ENCODE measurements at places on chromosomes 1 and 21. TPM values are rescaled to one million over a fixed set of nuclear protein-coding genes. Genes with fewer than 3 reads are reported as not detected.

DNA sequence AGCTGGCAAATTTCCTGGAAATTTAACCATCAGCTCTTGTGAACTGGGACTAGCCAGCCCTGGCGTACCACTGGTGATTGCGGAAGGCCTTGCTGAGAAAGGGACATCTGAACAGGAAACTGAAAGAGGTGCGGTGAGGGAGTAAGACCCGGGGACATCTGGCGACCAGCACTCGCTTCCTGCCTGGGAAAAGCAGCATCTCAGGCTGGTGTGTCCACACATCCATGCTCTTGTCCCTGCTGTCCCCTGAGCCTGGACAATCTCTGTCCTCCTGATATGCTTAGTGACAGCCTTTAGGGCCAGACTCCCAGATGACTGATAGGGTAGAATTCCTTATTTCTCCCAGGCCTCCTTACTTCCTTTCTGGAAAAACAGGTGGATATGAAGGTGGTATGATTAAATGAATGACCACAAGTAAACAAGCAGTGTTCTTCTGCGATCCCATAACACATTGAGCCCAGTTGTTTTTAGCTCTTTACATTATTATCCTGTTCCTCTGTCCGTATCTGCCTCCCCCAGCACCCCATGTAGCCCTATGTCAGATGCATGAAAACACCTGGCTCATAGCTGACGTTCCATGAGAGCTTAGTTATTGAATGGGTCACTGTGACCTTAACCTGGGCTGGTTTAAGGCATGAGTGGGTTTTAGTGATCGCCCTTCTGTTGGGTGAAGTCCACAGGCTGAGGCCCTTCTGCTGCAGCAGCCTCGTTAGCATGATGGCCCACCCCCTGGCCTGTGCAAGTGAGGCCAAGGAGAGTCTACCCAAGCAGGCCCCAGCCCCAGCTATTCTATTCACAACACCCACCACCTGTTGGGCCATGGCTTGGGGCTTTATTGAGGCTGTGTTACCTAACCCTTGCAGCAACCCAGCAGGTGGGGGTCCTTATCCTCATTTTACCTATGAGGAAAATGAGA is 76.1 kb upstream of the GADD45A start:
- no peak overlapping the region for H3K4me3 ChIP-seq
- no peak for DNase-seq
- no peak overlapping the region for H3K27ac ChIP-seq
- no peaks in the 10 kb centered on the region for H3K27me3 ChIP-seq
- no peaks in the 10 kb centered on the region for H3K36me3 ChIP-seq

DHX9 gene
- 225 TPM for total RNA-seq

GRCh38 chr1:107817935-107818334 is 147.0 kb downstream of the VAV3 start:
- H3K4me3 ChIP-seq = no peak overlapping the region
- H3K4me1 ChIP-seq = peaks cover 7% of the 10 kb centered on the region
- DNase-seq = no peak
- no peaks in the 10 kb centered on the region for H3K27me3 ChIP-seq
- H3K27ac ChIP-seq = no peak overlapping the region
- H3K36me3 ChIP-seq = peaks cover 9% of the 10 kb centered on the region

VWA5B1 gene
- 0.15 TPM for total RNA-seq

- peak; percentile 45 for DNase-seq
- H3K4me3 ChIP-seq = peak overlapping the region; percentile 84
- peaks cover 53% of the 10 kb centered on the region for H3K4me1 ChIP-seq
- peak overlapping the region; percentile 93 for H3K27ac ChIP-seq
- no peaks in the 10 kb centered on the region for H3K27me3 ChIP-seq
- peaks cover 1% of the 10 kb centered on the region for H3K36me3 ChIP-seq
Measured at GRCh38 chr1:58815069-58815685, 31.3 kb upstream of the JUN start.

- no peak for DNase-seq
- H3K27ac ChIP-seq = no peak overlapping the region
- H3K27me3 ChIP-seq = no peaks in the 10 kb centered on the region
- H3K4me1 ChIP-seq = no peaks in the 10 kb centered on the region
- no peaks in the 10 kb centered on the region for H3K36me3 ChIP-seq
- H3K4me3 ChIP-seq = no peak overlapping the region
Measured at GRCh38 chr1:218752126-218752525, 407.0 kb downstream of the TGFB2 start.

GRCh38 chr1:197471248-197471985 is 203.4 kb downstream of the CRB1 start:
- H3K4me1 ChIP-seq = peaks cover 5% of the 10 kb centered on the region
- no peak for DNase-seq
- H3K36me3 ChIP-seq = no peaks in the 10 kb centered on the region
- peaks cover 2% of the 10 kb centered on the region for H3K27me3 ChIP-seq
- H3K4me3 ChIP-seq = no peak overlapping the region
- H3K27ac ChIP-seq = no peak overlapping the region
